HCT116 (cell line): ENCODE measurements at places on chromosomes 3 and 15.
A peak's percentile ranks its signal among the peaks of the same experiment; 100 is the strongest.

GRCh38 chr3:126558336-126559071 is at the start of gene C3orf22:
Gene C3orf22, minus strand, starts transcription at chr3:126558932. Its CDS starts 5,542 bp downstream, at chr3:126553390.
- DNase-seq: no peak

DNA sequence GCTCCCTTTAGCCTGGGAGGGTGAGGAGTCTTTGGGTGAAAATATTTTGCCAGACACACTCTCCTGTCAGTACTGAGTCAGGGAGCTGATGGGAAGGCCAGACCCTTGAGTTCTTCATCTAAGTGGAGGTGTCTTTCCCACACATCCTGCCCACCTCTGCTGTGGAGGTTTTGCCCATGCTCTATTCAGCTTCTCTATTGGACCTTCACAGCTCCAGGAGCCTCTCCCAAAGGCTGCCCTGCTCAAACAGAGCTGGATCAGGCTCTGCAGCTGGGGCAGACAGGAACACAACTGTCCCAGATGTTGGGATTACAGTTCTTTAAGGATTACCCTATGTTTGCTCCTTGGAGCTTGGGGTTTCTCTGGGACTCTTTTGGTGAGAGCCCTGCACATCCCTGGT is 77.9 kb downstream of the SPSB4 start:
- DNase-seq: no peak

DNA sequence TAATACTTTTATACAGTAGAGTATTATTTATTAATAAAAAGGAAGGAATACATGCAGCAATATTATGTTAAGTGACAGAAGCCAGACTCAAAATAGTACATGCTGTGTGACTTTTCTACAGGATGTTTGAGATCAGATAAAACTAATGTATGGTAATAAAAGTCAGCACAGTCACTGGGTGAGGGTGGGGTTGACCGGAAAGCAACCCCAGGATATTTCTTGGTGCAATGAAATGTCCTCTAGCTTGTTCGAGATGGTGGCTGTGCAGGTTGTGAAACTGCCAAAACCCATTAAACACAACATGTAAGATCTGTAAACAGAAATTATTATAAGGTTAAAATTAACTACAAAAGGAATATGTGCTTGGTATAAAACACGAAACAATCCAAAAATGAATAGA is 20.8 kb upstream of the ALDH1L1 start:
- no peak for DNase-seq

DNA sequence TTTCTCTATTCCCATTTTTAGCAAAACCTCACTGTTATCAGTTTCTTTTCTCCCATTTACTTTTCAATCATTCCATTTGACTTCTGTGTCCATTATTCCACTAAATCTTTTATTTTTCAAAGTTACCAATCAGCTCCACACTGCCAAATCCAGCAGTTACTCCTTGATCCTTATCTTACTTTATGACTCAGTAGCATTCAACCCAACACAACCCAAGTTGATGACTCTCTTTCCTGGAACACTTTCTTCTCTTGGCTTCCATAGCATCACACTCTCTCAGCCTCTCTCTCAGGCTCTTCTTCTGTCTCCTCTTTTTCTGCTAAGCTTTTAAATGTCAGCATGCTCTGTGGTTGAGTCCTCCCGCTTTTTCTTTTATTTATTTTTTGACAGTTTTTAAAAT is 36.3 kb downstream of the RASGRP1 start:
- DNase-seq: no peak

DNA sequence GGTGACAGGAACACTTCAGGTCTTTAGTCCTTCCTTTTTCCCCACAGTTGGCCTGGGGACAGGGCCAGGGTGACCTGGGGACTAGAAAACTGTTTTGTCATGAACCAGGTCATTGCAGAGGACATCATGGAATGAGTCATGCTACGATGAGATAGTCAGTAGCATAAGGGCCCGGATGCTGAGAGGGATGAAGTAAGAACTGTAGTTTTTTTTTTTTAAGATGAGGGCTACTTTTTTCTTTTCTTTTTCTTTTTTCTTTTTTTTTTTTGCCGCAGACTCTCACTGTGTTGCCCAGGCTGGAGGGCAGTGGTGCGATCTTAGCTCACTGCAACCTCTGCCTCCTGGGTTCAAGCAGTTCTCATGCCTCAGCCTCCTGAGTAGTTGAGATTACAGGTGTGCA is 8.0 kb downstream of the MAP2K5 start:
- no peak for DNase-seq

GRCh38 chr3:88742674-88743507 is 364.5 kb upstream of the EPHA3 start:
- no peak for DNase-seq

GRCh38 chr15:28881170-28881569 is 4.6 kb upstream of the APBA2 start:
- no peak for DNase-seq

- peak; percentile 41 for DNase-seq
Observed at GRCh38 chr3:186609247-186609868, 3.5 kb upstream of the AHSG start.

DNA sequence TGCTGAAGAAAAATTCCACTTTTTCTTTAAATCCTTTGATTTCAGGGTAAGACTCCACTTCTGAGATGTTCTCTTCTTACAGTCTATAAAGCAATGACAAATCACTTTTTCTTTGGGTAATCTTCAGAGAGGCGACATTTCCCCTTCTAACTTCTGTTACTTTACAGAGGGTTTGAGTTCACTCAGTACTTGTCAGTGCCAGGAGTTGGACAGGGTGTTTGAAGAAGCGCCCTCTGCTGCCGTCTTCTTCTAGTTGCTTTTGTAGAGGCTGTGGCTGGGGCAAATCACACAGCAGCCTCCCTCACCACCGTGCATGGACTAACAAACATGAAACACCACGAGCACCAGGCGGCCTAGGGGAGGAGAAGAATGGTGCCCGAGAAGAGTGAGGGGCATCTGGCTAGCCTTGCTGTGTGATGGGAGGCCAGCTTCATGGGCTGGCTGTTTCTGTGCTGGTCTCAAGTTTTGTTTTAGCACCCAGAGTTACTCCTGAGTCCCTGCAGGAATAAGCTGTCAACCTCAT is at the start of gene CD80:
TSS of gene CD80 (minus strand) at position 174 of the 523 bp plus-strand sequence. CDS start 1,886 bp downstream, outside the sequence.
- DNase-seq: peak; percentile 65

DNA sequence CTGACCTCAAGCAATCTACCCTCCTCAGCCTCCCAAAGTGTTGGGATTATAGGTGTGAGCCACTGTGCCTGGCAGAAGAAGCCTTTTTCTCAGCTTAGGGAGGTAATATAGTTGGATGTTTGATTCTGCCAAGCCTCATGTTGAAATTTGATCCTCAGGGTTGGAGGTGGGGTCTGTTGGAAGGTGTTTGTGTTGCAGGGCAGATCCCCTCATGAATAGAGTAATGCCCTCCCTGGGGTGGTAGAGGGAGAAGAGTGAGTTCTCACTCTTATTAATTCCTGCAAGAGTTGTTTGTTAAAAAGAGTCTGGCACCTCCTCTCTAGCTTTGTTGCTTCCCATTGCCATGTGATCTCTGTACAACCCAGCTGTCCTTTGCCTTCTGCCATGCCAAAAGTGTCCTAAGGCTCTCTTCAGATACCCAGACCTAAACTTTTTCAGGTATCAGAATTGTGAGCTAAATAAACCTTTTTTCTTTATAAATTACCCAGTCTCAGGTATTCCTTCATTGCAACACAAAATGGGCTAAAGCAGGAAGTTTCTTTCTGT is 16.4 kb downstream of the NECTIN3 start:
- DNase-seq: no peak

GRCh38 chr3:28912120-28912885 is 368.6 kb upstream of the RBMS3 start:
- no peak for DNase-seq

GRCh38 chr3:190076601-190077394 is 43.9 kb downstream of the P3H2 start:
- DNase-seq: no peak

DNA sequence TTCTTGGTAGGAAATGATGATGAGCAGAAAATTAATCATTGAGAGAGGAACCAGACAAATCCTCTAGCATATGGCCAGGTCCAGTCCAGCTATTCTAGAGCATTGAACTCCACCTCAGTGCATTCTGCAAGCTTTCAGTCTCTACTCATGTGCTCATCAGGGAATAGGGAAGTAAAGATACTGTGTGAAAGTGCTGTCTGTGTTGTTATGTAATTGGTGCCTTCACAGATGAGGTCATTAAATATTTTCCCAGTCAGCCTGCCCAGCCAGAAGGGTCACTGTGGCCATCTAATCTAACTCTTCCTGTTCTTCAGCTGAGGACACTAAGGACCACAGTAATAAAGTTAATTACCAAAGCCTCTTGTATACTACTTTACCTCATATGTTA is 28.2 kb downstream of the C3orf62 start:
- DNase-seq: no peak

DNA sequence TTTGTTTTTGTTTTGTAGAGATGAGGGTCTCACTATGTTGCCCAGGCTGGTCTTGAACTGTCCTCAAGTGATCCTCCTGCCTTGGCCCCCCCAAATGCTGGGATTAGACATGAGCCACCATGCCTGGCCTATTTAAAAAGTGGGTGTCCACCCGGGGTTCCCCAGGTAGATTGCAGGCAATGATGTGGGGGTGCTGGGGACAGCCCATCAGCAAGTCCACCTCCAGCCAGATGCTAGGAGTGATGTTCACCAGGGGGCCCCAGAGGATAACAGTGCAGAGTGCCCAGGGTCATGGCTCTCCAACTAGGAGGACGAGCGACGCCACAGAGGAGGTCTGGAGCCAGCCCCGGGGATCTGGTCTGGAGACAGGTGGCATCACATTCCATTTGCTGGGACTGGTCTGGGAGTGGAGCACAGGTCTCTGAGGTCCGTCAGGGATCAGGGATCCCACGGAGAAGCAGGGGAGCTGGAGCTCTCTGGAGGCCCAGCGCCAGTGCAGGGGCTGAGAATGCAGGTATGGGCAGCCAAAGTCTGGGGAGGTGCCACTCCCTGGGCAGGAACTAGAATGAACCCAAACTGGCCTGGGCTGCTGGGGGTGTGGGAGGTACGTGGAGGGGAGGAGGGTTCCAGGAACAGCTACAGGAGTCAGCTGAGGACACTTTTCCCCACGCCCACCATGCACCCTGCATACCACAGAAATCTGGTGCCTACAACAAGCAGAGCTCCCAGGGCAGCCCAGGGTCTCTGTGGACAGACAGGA is 51.2 kb upstream of the PCSK6 start:
- no peak for DNase-seq

DNA sequence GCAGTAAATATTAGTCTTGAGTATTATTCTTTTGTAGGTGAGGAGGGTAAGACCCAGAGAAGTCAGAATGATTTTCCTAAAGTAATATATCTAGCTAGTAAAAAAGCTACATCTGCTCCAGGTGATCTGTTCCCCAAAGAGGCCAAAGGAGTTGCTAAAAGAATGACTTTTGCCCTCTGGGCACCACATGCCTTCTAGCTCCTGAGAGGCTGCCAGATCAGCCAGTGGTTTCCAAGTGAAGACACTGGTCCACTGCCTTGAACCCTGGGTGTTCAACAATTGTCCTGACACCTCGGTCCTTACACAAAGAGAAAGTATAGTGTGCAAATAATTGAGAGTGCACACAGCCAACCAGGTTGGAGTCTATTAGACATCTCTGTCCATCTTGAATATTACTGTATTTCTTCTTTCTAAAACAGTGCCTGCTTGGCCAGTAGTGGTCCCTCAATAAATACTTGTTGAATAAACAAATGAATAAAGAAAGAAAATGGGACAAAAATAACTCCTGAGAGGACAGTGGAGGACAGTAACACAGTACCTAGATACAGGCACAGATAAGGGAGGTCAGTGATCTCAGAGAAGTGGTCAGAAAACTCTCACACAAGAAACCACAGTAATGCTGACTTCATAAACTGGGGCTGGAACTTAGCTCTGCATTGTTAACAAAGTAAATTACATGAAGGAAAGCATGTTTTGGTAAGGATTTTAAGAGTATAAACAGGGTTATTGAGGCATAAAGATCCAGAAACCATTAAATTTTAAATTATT is 56.6 kb upstream of the CSTA start:
- no peak for DNase-seq

- no peak for DNase-seq
Observed at GRCh38 chr15:30929064-30929669, 25.5 kb downstream of the FAN1 start.

GRCh38 chr3:134790065-134790464 is 5.0 kb upstream of the EPHB1 start:
- DNase-seq: no peak

- DNase-seq: no peak
Observed at GRCh38 chr15:101489599-101490407, at the start of gene PCSK6. Gene PCSK6, minus strand, starts transcription at chr15:101489707. Its CDS starts 37 bp downstream, at chr15:101489670.

DNA sequence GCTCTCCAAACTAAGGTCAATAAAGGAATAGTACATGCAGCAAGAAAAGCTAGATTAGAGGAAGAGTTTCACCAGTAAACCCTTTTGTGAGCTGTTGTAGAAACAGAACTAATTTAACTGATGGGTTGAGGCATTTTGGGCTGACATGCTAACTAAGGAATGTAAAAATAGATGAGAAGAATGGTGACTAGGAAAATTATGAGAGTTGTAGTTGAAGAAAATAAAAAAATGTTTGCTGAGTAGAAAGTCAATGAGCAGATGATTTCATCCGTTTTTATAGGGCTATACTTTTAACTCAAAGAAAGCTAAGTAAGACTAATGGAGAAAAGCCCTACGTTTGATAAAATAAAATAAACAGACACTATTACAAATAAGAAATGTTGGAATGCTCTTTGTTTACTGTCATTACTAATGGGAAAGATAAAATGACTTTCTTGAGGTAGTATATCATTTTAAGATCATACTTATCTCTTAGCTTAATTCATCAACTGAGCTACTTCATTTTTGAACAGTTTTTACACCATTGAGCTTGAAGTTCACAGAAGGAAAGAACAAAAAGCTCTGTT is 209.4 kb upstream of the DPH6 start:
- DNase-seq: no peak

DNA sequence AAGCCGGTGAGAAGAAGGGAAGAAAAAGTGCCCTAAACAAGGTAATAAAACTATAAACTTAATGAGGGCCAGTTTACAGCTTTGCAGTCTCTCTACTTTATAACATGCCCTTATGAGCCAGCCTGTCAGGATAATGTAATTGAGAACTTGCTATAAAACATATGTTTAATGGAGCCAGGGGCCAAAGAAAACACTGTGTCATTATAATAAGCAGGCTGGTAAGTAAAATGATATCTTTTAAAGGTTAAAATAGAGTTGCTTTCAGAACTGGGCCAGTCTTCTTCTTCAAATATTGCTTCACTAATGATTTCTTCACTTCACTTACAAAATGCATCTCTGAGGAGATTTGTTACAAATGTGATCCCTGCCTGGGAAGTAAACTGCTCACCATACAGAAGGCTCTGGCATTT is 192.5 kb downstream of the SHOX2 start:
- DNase-seq: no peak

DNA sequence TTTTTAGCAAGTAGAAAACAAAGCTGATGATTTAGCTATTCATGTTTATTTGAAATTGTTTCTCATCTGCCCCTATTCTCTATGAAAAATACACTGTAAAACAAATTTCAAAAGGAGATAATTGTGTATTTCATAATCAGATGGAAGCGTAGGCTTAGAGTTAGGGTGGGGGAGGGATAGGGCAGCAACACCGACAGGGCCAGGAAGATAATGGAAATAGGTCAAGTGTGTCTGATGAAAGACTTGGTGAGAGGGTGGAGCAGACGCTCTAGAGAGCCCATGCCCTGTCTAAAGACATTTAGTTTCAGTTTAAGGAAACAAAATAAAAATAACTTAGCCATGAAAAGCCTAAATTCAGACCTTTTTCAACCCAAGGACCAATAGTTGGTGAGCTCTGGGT is 51.6 kb upstream of the ARL6 start:
- no peak for DNase-seq
